Right lobe of liver (tissue), 6 donors: ENCODE measurements at places on chromosomes 7 and 10. TPM values are rescaled to one million over a fixed set of nuclear protein-coding genes. Genes with fewer than 3 reads are reported as not detected.

The TFPI2 gene
- 6.8 TPM for total RNA-seq

GRCh38 chr10:57336865-57337264, 930.8 kb downstream of the IPMK start:
- DNase-seq = peak; percentile 40

GRCh38 chr10:113180401-113181154, 230.5 kb downstream of the TCF7L2 start:
- DNase-seq = no peak

DNA sequence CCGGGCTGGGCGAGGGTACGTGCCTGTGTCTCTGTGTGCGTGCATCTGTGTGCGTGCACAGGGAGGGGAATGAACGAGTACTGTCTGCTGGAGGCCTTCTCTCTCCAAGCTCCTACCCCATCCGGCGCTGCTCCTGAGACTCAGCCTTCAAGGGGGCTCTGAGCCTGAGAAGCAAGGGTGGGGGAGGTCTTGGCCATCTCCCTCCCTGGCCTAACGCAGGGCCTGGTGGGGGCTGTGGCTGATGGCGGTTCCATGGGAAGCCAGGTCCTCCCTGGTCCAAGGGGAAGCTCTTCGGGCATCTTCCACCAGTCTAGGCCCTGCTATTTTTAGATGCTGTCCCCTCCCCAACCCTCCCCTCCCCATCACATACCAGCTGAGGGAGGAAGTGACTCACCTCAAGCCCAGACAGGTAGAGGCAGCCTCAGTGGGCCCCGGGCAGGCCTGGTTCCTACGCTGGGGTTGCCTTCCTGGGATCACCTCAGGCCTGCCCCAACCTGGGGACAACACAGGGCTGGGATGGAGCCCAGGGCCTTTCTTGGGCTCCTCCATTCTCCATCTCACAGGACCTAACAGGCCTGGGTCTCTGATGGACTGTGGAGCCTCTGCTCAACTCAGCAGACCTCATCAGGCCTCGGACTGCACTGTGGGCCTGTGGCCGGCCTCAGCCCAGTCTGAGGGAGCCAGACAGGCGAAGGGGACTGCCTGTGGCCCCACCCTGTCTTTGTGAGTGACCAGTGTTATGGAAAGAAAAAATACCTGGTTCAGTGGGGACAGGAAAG, 32.2 kb downstream of the DNAJB12 start:
- no peak for DNase-seq
